Gastrocnemius medialis (tissue), 4 donors: ENCODE measurements at places on chromosomes 2 and 18.

DNA sequence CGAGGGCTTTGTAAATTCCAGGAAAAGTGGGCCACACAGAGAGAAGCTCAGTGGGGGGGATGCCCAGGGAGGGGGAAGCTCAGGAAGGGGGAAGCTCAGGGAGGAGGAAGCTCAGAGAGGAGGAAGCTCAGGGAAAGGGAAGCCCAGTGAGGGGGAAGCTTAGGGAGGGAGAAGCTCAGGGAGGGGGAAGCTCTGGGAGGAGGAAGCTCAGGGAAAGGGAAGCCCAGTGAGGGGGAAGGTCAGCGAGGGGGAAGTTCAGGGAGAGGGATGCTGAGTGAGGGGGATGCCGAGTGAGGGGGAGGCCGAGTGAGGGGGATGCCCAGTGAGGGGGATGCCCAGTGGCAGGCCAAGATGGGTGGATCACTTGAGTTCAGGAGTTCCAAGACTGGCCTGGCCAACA is 821 bp upstream of the CHRNG start:
- no peak for DNase-seq

GRCh38 chr18:77749089-77749488 is 499.4 kb downstream of the GALR1 start:
- no peak for DNase-seq

DNA sequence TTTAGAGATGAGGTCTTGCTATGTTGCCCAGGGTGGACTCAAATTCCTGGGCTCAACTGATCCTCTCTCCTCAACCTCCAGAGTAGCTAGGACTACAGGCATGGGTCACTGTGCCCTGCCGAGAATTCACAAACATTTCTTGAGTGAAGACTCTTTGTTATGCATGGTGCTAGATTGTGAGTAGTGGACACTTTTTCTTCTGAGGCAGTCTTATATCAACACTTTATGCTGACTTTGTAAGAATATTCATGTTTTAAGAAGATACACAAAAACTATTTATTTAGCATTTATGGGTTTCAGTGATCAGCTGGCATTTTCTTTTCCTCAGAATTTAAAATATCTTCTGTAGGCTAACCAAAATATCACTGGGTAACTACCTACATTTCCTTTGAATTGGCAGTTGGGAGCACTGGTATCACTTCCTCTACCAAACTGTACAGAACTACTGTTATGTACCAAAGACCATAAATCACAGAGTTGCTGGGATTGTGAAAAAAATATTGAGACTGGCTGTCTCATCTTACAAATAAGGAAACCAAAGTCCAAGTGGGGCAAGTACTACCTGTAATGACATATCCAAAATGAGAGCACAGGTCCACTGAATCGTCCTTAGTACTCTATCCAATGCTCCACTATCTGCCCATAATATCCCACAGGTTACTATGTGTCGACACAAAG is 34.0 kb downstream of the DOCK10 start:
- DNase-seq: no peak

DNA sequence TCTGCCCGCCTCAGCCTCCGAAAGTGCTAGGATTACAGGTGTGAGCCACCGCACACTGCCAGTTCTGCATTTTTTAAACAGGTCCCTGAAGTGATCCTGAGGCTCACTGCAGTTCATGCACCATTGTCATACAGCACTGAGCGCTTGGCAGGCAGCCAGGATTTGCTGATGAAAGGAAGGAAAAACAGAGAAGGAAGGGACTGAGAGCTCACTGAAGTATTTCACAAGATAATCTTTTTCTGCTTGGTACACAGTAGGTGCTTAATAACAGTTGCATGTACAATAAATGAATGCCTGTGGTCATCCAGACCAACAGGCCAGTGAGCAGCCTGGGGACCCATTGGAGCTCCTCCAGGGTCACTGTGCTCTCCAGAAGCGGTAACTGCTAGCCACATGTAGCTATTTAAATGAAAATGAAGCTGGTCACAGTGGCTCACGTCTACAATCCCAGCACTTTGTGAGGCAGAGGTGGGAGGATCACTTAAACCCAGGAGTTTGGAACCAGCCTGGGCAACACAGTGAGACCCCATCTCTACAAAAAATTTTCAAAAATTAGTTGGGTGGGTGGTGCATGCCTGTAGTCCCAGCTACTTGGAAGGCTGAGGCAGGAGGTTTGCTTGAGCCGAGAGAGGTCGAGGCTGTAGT is 33.1 kb upstream of the SMAD7 start:
- no peak for DNase-seq

- DNase-seq: no peak
Observed at GRCh38 chr2:138486363-138487198, 15.0 kb upstream of the SPOPL start.

- no peak for DNase-seq
Observed at GRCh38 chr2:238709325-238710025, 138.4 kb upstream of the TWIST2 start.

GRCh38 chr18:42230636-42231035 is 275.6 kb downstream of the PIK3C3 start:
- no peak for DNase-seq

DNA sequence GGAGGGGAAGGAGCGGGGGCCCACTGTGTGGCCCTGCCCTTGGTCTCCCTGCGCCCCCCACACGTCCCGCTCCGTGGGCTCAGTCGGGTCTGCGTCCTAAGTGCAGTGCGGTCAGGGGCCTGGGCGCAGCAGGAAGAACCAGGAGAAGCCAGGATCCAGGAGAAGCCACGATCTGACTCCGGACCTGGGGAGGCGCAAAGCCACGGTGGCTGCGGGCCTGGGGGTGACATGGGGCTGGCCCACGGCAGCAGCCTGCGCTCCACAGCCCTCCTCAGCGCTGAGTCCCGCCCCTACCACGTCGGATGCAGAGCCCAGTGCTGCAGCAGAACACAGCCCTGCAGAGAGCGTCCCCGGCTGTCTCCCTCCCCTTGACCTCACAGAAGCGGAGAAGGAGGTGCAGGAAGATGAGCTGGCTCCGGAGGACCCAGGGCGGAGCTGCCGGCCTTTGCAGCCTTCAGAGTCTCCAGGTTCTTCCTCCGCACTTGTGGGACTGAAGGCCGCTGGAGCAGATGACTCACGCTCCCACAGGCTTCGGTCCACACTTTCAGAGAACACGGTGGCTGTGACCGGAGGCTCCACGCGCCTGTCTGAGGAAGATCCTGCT is 589.2 kb upstream of the SALL3 start:
- no peak for DNase-seq
